ENCODE measurements at places on chromosomes 3 and 15. TPM values are rescaled to one million over a fixed set of nuclear protein-coding genes. Genes with fewer than 3 reads are reported as not detected.

The NLGN1 gene
- polyA plus RNA-seq: 1.7 TPM

The GREM1 gene
- 2,326 TPM for polyA plus RNA-seq

The TTLL3 gene
- polyA plus RNA-seq: 22.4 TPM

The SCN5A gene
- polyA plus RNA-seq: 1.4 TPM

The MST1R gene
- 0.41 TPM for polyA plus RNA-seq

The CGNL1 gene
- 0.25 TPM for polyA plus RNA-seq

The SLC22A14 gene
- polyA plus RNA-seq: not detected
